Activated naive CD4-positive, alpha-beta T cell (primary cell): ENCODE measurements at places on chromosomes 12 and 14.

DNA sequence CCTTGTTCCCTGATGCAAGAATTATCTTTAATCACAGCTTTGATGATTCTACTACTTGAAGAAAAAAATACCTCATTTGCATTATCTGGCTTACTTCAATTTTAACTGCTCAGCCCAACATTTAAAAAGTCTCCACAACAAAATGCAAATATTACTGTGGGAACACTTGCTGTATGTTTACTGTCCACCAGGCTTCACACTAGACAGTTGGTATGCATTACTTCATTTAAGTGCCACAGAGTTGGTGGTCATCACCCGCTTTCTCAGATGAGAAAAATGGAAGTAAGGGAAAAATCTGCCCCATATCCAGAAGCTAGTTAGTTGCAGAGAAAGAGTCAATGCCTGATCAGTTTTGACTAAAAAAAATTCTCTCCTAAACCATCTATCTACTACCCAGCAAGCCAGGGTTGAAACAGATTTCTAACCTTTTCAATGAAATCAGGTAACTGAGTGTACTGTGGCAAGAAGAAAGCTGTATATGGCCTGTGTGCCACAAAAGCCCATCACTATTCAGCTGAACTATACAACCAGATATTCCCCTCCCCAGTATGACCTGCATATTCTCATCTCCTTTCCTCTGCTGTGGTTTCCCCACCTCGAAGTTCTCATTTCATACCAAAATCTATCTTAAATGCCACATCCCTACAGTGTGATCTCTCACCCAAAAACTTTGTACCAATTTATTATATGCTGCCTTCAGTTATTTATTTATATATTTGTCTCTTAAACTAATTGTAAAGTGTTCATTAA is 90.3 kb downstream of the ATP2B1 start:
- DNase-seq: no peak

- DNase-seq: no peak
These were observed 53.3 kb upstream of the CDKN3 start for GRCh38 chr14:54343272-54344121.

GRCh38 chr14:89455412-89455811 is 38.4 kb upstream of the FOXN3 start:
- no peak for DNase-seq

DNA sequence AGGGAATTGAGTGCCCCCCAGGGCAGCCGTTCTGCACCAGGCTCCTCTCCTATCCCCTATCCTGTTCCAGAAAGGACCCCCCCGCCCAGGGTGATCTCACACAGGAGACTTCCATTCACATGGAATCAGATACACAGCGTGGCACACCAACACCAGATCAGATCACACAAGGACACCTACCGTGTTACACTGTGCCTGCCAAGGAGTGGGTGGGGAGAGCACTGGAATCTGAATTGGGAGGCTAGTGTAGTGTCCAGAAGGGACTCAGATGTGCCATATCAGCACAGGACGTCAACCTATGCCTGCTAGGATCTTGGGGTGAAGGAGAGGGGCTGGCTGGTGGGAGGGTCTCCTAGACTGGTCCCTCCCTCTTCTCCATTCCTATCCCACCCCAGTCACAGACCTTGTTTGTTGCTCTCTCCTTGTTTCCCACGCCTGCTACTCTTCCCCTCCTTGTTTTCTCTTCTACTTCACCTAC is 2.3 kb downstream of the PTMS start:
- DNase-seq: no peak

DNA sequence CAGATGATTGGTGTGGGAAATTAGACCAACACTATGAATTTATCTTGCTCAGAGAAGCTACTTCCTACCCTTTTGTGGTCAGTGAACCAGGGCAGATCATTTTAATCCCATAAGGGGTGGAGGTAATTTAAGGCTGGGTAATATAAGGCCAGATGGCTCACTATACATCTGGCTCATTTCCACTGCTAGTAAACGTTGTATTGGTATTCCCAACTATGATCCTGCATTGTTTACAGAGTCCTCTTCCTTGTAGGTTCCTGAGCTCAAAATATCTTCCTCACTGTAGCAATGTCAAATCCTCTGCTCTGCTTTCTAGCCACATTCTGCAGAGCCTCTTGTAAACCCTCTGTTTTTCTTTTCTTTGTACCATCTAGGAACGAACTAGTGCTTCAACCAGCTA is 93.0 kb upstream of the MGAT4C start:
- no peak for DNase-seq

DNA sequence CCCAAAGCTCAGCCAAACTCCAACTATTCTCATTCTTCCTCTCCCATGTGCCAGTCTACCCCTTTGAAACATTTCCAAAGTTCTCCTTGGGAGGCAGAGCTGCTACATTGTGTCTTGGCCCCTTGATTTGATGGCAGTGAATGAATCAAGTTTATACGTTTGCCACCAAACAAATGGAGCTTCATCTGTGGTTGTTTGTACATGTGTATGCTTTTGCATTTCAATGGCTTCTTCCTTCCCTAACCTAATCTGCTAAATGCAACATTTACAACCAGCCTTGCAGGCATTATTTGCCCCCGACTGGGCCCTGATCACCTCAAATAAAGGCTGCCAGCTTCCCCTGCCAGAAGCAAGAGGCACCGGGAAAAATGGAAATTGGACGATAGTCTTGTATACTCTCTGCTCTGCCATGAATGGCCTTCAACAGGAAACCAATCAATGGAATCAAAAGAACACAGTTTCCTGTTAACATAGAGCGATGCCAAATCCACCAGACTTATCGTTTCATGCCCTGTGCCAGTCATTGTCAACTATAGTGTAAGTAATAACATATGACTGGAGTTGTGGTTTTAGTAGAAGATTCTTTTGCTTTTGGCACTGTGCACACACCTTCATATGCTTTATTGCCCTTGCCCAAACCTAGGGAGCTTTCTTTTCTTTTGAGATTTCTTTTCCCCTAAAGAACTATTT is 97.8 kb downstream of the TMEM30B start:
- no peak for DNase-seq

GRCh38 chr14:34213332-34213731 is 248.7 kb downstream of the SPTSSA start:
- DNase-seq: no peak

- DNase-seq: no peak
These were observed 41.3 kb upstream of the SLCO1C1 start for GRCh38 chr12:20653871-20654270.

DNA sequence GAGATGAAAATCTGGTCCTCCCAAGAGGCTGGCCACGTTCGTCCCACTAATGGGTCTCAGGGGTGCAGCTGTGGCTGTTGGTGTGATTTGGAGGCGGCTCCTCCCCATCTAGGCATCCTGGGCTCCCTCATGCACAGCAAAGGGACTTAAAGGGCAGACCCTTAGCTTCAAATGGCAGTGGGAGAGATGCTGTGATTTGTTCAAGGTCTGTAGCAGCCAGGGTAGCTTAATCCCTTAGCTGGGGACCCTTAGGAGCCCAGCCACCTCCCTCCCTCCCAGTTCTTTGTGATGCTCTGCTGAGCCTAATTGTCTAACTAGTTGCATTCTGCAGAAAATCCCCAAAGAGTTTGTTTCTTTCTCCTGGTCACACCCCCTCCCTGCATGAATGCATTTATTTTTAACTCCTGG is 18.3 kb downstream of the DYRK4 start:
- DNase-seq: no peak

DNA sequence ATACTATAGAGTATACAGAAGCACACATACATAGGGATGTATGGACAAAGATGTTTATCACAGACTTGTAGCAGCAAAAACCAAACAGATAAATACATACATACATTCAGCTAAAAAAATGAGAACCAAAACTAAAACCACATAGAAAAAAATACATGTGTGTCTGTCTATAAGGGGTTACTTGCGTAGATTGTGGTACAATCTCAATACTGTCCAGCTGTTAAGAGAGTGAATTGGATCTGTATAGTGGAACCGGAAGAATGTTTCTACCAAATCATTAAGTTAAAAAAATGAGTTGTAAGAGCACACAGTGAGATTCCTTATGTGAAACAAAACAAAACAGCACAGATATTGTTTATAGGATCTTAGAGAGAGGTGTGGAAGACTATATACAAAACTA is 44.2 kb upstream of the DCD start:
- no peak for DNase-seq

- no peak for DNase-seq
These were observed 1.0 kb downstream of the CD9 start for GRCh38 chr12:6201213-6201608.

DNA sequence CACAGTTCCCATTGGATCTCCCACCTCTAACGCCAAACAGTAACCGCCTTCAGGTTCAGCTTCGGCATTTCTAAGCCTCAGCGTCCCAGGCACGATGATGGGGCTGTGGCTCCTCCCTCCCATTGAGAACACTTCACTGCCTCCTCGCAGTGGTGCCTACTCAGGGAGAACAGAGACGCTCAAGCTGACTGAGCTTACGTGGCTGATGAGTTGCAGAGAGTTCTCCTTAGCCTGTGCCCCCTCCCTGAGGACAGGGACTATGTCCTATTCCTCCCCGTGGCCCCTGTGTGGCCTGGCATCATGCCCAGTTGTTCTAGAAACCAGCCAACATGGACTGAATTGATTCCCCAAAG is 87.0 kb downstream of the ITPK1 start:
- no peak for DNase-seq
